ENCODE measurements at places on chromosomes 1 and 21.

GRCh38 chr1:162003061-162003829 lies 20.4 kb downstream of the OLFML2B start:
- DNase-seq = no peak

GRCh38 chr1:14748151-14748550 lies 149.7 kb downstream of the KAZN start:
- no peak for DNase-seq

DNA sequence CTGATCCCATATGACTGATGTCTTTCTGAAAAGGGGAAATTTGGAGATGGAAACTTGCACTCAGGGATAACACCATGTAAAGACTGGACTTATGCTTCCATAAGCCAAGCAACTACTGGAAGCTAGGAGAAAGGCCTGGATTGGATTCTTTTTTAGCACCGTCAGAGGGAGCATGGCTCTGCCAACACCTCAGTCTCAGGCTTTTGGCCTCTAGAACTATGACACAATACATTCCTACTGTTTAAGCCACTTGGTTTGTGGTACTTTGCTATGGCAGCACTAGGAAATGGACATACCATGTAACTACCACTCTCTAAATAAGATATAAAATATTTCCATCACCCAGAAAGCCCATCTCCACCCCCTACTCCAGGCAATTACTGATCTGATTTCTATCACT lies 139.7 kb downstream of the CYYR1 start:
- no peak for DNase-seq

GRCh38 chr1:198435056-198435455 lies 105.4 kb downstream of the ATP6V1G3 start:
- no peak for DNase-seq

Data from CD4-positive, alpha-beta T cell treated with Interleukin-6 at 100 ng/mL for 8 hours (primary cell).